Activated CD4-positive, alpha-beta T cell treated with anti-CD3 and anti-CD28 coated beads, Interleukin-2, amount 50 U/mL, for 4 hours (primary cell): ENCODE measurements at places on chromosomes 6 and 20.

DNA sequence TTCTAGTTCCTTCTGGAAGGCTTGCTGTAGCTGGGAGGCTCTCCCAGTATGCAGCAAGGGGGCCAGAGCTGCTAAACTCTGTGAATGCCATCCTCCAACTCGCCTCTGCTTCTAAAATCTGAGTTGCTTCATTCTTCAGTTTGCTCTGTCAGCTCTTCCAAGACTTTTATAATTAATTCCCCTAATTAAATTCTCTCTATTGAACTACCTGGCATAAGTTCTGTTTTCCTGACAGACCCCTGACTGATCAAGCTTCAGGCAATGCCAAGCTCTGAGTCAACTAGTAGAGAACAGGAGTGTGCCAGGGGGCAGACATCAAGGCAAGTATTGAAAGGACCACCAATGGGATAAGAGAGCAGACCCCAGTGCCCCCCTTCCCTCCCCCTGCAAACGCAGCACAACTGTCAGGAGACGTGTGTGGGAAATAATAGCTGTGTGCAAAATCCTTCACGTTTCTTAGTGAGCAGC lies 109.3 kb upstream of the TAB2 start:
- no peak for DNase-seq

- no peak for DNase-seq
Observed at GRCh38 chr6:99013661-99014060, 65.9 kb upstream of the FBXL4 start.

DNA sequence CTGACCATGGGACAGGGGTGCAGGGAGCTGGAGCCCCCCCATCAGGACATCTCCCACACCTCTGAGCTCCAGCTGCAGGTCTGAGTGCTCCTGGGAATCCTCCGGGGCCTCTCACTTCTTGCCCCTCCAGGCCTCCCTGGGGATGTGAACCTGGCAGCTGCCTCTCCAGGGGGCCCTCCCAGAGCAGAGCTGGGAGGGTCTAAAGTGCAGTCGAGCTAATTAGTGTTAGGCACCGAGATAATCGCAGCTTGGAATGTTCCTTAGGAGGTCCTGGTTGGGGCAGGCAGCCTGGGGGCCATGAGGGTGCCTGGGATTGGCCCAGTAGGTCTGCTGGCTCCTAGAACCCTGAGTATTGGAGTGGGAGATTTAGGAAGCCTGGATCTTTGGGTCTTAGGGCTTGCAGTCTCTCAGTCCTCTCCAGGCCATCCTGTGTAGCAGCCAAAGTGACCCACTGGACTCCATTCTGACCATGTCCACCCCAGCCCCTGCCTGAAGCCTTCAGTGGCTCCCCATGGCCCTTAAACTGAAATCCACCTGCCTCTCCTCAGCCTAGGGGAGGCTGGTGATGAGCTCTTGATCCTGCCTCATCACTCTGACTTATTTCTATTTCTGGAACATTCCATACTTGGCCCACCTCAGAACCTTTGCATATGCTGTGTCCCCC lies 26.0 kb downstream of the CEBPB start:
- DNase-seq: no peak

- no peak for DNase-seq
Observed at GRCh38 chr6:149311293-149311692, 6.2 kb upstream of the TAB2 start.

GRCh38 chr6:83430611-83431544 lies at the start of gene ME1:
Gene ME1 (minus strand): TSS chr6:83431051. CDS start chr6:83430954, 97 bp downstream.
- peak; percentile 30 for DNase-seq

DNA sequence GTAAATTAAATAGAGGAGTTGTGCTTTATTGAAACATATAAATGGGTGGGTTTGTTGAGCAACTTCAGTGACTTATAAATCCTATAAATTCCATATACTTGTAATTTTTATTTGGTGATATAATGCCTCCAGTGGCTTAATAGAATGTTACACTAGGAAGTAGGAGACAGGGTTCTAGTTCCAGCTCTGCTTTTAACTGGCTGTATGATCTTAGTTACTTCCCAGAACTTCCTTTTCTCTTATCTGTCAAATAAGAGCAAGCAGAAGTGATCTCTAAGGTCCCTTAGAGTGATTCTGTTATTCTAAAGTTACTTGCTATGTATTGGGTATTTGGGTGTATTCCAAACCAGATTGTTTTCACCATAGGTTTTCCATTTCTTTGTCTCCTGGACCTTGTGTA lies 10.2 kb downstream of the ZSCAN23 start:
- DNase-seq: no peak

- no peak for DNase-seq
Observed at GRCh38 chr20:3237011-3237957, 1.7 kb downstream of the SLC4A11 start.

DNA sequence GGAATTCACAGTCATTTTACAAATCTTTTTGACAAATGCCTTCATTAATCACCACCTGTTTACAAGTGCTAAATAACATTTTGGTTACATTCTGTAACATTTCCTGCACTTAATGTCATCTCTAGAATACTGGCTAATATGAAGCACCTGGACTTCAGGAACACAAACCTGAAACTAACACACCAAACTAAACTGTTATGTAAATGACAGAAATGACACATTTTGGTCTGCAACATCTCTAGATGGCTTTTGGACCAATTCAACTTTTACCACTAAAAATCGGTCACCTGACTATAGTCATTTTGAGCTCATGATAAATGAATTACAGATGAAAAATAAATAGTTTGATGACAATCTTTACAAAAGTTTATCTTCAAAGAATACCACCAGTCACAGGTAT lies 80.6 kb downstream of the ATG5 start:
- DNase-seq: no peak

DNA sequence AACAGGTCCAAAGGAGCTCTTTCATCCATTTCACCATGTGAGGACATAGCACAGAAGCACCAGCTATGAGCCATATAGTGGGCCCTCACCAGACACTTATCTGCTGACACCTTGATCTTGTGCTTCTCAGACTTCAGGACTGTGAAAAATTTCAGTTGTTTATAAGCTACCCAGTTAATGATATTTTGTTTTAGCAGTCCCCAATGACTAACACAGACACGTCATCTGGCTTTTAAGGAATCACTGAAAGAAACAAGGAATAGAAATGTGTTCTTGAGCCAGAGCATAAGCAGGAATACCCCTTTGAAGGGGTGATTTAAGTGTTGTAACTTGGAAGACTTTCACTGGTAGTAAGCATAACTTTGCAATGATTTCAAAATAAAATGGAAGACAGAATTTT lies 214.7 kb upstream of the PTCHD4 start:
- DNase-seq: no peak
